ENCODE measurements at places on chromosomes 11 and 22.

DNA sequence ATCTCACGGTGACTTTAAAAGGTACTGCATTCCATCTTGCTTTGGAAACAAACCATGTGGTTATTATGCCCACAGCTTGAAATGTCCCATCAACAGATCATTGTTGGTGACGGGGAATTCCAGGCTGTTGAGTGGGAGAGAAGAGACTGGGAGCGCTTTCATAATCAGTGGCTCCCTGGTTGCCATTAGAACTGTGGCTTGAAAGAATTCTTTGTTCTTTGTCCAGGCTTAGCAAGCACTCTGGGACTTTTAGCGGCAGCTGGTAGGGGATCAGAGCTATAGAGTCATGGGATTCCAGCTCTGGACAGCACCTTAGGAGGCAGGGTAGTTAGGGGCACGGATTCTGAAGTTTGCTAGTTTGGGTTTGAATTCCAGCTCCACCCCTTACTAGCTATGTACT lies 22.0 kb downstream of the MMP20 start:
- peak; percentile 32 for DNase-seq

GRCh38 chr22:49152939-49153770 lies 674.5 kb downstream of the BRD1 start:
- no peak for DNase-seq

DNA sequence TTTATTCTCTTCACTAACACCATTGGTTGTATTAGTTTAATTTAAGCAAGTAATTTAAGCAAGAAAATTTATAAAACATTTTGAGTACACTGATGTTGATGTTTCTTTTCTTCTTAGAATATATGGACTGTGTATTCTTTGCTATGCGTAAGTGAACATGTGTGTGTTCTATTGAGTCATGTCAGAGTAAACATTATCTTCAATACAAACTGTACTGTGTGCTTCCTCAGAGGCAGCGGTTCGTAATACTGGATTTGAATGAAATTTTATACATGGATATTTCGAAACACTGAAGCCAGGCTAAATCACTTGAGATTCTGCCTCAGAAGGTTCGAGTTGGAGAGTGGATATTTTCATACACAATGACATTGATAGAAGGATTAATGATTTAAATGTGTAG lies 452.6 kb downstream of the LUZP2 start:
- DNase-seq = no peak

DNA sequence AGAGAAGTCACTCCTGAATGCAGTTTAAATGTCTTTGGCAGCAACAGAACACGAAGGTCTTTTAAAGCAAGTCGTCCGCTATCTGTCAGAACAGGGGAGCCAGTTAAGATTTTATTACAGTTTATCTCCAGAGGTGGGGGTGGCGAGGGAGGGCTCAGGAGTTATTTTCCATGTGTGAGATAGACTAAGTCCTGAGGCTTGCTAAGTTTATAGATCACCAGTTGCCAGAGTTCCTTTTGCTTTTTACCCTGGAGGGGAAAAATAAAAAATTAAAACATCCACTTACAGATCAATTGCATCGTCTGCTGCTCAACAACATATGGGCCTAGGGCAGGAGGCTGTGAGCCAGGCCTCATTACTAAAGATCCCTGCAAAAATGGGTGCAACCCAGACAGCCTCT lies 90.7 kb downstream of the SNX19 start:
- no peak for DNase-seq

DNA sequence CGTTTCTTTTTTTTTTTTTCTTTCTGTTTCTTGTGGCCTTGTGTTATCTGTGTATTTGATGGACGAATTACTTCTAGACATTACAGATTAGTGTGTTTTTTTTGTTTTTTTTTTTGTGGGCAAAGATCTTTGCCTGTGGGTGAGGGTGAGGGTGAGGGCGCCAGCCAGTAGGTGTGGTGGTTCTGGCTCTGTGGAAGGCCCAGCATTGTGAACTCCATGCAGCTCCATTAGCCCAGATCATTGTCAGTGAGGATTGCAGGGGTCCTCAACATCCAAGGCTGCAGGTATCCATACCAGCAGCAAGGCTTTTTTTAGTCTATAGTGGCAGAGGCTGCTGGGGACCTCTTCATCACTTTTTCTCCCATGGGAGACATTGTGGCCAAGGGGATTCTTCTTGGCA lies 13.7 kb downstream of the BIRC2 start:
- no peak for DNase-seq

DNA sequence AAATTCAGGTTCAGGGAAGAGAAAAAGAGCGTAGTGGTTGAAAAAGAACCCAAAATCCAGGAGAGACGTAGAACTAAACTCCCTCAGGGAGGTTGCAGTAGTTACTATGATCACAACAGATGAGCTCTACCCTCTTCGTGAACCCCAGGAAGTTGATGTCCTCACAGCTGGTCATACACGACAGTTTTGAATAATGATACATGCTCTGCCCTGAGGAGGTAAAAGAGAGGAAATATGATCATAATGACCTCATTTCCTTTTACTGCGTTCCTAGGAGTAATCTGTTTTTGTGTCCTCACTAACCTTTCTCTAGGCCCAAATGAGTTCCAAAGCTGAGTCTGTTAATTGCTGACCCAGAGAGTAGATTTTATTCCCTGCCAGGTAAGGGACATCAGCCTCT lies 1.3 kb downstream of the PATE2 start:
- DNase-seq = no peak

DNA sequence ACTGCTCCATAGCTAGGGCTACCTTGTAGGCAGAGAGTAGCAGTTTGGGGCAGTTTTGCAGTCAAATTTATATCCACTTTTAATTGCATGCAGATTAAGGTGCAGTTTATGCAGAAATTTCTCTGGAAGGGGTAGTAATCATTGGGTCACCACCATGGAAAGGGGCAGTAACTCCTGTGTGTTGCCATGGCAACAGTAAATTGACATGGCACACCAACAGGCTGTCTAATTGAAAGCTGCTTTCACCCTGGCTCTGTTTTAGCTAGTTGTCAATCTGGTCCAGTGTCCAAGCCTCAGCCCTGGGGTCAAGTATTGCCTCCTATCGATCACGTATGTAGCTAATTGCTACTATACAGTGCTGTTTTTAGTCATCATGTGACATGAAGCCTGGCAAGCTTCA lies 786.1 kb upstream of the CNTN5 start:
- no peak for DNase-seq

DNA sequence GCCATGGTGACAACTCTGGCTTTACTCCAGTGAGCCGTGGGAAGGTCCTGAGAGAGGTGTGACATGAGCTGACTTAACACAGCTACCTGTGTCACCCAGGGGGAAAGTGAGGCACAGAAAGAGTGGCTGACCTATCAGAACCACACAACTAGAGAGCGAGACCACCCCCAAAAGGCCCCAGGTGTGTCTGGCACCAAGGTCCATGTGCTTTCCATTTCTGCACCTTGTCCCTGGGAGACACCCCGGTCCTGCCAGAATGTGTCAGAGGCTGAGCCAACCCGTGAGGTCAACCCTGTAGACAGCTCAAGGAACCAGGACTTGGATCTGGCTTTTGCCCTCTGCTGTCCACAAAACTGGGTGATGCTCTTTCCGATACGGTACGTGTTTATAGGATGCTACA lies 9.8 kb downstream of the MAFF start:
- no peak for DNase-seq

- DNase-seq = no peak
Observed at GRCh38 chr22:31305194-31305593, 12.9 kb upstream of the PIK3IP1 start.

GRCh38 chr22:33472462-33473344 lies 414.5 kb upstream of the SYN3 start:
- DNase-seq = no peak

DNA sequence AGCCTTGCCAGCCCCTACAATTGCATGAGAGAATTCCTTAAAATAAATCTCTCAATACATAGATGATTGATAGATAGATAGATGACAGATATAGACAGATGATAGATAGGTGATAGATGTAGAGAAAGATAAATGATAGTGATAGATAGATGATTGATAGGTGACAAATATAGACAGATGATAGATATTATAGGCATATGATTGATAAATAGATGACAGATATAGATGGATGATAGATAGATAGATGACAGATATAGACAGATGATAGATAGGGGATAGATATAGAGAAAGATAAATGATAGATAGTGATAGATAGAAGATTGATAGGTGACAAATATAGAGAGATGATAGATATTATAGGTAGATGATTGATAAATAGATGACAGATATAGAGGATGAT lies 564.6 kb downstream of the ETS1 start:
- DNase-seq = no peak

DNA sequence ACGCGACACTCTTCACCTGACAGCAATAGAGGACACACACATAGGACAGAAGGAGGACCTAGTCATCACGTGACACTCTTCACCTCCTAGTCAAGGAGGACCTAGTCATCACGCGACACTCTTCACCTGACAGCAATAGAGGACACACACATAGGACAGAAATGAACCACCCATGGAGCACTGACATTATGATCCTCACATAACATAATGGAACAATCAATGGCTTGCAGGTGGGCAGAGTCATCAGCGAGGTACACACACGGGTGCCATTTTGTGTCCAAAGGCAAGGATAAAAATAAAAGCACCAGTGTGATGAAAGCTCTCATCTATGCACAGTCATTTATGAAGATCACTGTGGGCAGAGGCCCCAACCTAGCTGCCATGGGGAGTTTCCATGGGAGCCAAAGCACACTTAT lies 354.7 kb downstream of the LARGE1 start:
- no peak for DNase-seq

DNA sequence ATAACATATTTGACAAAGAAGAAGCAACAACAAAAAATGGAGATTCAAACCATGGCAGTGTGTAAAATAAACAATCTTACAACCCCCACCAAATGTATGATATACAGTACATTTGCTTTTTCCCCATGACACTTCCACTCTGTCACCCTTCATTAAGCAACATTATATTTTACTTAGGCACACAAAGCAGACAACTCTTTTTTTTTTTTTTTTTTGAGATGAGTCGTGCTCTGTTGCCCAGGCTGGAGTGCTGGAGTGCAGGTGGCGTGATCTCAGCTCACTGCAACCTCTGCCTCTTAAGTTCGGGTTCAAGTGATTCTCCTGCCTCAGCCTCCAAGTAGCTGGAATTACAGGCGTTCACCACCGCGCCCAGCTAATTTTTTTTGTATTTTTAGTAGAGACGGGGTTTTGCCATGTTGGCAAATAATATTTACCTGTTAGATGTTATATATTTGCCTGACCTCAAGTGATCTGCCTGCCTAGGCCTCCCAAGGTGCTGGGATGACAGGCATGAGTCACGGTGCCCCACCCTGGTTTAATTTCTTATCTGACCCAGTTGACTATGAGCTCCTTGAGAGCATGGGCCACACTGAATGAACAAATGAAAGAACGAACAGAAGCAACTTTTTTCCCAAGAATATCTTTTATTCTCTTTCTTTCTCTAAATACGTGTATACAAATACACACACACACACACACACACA lies 5.5 kb upstream of the PCF11 start:
- no peak for DNase-seq

Measured in HuH-7.5 (cell line).